ENCODE measurements at places on chromosomes 12 and 14.
A peak's percentile ranks its signal among the peaks of the same experiment; 100 is the strongest.

GRCh38 chr14:72847721-72848120, 46.2 kb downstream of the DPF3 start:
- no peak for DNase-seq

DNA sequence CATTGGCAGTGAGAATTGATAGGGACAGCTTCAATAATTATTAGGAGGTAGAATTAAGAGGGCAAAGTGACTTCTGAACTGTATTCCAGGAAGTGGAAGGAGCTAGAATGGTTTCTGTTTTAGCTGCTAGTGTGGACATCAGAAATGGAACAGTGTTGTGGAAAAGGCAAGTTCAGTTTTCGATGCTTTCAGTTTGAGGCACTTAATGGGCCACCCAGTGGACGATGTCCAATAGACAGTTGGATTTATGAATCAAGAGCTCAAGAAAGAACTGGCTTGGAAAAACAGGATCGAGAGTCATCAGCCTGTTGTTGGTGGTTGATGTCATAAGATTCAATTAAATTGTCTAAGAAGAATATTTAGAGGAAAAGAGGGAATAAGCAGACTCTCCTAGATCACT, 136.3 kb downstream of the DYRK2 start:
- DNase-seq, result no peak

- no peak for DNase-seq
Observed at GRCh38 chr12:58995666-58996363, 75.5 kb upstream of the LRIG3 start.

- DNase-seq, result no peak
Observed at GRCh38 chr12:68259318-68259940, 6.0 kb upstream of the IL22 start.

GRCh38 chr14:86083616-86084015, 553.7 kb downstream of the FLRT2 start:
- DNase-seq, result no peak

- DNase-seq, result no peak
Observed at GRCh38 chr14:102955636-102956408, 33.4 kb downstream of the AMN start.

DNA sequence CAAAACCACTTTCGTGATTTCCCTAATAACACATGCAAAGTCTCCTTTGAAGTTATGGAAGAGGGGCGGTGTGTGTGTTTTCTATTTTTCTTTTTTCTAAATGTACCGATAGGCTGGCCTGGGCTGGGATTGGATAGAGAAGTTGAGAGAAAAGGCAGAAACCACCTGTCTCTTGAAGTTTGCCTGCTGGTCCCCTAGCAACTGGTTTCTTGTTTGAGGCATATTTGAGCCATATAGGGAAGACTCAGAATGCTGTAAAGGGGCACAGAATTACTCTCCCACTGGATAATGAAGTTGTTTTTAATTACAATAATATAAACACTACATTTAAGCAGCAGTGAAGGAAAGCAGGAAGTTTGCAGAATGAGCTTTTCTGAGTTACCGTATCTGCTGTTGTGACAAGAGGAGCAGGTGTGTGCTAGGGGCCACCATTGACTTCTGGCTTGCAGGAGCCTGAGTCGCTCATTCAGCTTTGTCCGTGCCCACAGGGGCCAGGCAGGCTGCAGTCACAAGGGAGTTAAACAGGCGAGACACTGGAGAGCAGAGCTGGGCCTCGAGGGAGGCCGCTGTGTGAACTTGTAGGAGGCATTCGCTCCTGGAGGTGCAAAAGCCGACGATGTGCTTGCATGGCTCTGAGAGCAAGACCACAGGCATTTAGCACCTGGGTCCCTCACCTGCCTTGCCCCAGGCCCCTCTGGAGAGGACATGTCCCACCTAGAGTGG, 173.8 kb upstream of the RGS6 start:
- DNase-seq, result no peak

DNA sequence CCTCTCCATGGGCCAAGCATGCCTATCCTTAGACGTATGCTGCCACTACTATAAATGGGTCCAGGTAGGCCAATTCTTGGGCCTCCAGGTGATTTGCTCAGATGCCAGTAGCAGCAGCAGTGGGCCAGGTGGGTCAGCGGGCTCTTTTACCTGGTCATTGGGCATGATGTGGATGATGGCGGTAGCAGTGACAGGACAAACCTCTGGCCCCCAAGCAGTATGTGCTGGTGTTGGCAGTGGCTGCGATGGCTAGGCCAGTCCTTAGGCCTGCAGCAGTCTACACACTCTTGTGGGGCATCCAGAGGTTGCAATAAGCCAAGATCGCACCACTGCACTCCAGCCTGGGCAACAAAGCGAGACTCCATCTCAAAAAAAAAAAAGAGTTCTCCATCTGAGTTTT, 19.1 kb upstream of the VASH1 start:
- DNase-seq, result no peak

DNA sequence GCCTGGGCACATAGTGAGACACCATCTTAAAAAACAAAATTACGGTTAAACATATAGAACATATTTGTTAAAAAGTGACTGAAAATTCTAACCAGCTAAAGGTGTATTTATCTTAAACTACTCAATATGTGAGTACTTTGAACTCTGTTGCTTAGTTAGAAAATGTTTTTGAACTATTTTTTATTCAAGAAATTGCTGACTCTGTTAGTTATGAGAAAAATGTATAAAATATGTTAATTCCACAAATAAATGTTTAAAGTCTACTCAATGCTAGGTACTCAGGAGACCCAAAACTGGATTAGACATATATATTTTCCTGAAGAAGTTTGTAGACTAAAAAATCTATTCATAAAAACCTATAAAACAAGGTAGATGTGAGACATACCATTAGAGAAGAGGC, 23.0 kb upstream of the GPR33 start:
- no peak for DNase-seq

- peak; percentile 98 for DNase-seq
Observed at GRCh38 chr12:52069327-52070184, at the start of gene ATG101. Gene ATG101 (plus strand): TSS chr12:52069978. CDS start chr12:52073651, 3,673 bp downstream.

- DNase-seq, result no peak
Observed at GRCh38 chr12:93361151-93361919, 16.4 kb upstream of the NUDT4 start.

- no peak for DNase-seq
Observed at GRCh38 chr12:64760808-64761573, 1.8 kb upstream of the GNS start.

DNA sequence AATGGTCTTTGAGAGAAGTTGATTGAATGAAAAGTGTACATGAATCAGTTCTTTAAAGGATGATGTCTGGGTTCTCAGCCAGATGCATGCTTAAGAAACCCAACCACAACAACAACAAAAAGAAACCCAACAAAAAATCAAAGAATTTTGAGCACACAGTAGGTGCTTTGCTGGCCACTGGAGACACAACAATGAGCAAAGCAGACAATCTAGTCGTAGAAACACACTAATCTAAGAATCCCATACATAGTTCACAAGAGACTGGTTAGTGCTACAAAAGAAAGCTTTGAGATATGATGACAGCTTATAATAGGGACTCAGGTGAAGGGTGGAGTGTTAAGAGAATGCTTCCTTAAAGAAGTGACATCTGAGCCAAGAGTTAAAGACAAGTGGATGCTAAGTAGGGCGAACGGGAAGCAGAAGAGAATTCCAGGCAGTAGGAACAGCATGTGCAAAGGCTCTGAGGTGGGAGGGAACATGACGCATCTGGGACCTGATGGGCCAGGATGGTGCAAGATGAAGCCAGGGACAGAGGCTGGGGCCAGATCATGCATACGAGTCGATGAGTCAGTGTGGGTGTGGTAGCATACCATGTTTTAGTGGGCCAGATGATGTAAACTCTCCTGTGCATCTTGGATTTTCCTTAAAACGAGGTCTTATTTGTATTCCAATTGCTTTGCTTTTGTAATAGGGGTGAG, 4.6 kb upstream of the HIP1R start:
- DNase-seq, result no peak

DNA sequence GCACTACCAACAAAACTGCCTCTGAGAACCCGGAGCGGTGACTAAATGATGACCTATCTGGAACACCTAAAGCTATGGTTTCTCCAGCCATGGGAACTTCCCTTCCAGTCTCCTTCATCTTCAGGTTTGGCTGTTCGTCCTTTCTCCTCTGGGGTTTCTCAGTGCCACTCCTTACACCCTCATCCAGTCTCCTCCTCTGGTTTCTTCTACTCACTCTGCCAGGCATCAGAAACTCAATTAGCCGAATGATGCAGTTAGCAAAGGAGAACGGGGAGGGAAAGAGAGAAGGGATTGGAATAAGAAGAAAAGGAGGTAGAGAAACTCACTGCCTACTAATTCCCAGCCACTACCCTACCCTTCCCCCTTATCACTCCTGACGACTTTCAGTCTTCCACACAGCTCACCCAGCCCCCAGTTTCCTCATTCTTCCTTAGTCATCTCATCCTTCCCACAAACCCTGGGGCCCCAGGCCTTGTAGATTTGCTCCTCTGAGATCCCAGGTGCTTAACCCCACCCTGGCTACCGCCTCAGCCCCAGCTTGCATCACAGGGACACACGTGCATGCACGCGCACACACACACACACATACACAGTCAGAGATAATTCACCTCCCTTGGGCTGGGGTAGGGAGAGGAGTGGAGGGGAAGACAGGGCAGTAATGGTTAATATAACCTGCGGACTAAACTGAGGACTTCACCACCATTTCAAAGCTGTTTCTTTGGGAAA, 13.0 kb downstream of the FGD6 start:
- no peak for DNase-seq

GRCh38 chr12:5733136-5733755, 211.8 kb downstream of the ANO2 start:
- DNase-seq, result no peak

DNA sequence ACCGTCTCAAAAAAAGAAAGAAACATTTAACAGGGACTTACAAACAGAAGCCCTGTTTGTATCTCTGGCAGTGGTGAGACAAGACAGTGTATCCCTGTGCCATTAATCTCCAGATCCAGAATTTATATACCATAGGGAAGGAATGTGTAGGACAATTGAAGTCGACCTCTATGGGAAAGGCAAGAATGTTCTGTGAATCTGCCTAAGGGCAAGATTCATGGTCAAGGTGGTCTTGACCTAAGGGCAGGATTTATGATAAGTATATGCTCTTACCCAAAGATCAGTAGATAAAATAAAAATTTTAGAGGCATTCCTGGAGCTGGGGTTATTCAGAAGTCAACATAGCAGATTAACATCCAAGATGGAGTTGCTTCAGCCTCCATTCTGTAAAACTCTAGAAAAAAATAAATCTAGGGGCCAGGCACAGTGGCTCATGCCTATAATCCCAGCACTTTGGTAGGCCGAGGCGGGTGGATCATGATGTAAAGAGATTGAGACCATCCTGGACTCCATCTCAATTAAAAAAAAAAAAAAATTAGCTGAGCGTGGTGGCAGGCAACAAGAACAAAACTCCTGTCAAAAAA, 21.0 kb upstream of the SP1 start:
- DNase-seq, result no peak

DNA sequence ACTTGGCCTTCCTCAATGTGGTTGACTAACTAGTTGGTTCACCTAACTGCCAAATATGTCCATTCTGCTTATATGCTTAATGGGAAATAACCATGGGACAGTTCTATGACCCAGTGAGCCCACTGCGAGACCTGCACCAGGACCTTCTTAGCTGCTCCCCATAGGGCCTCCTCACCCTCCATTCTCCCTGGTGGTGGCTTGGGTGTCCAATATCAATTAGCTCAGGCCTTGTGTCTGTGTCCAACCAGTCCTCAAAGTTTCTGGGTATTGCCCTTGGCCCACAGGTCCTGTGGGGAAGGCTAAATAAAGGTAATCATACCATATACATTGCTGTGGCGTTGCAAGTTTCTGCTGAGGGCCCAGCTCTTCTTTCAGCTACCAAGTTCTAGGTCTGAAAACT, 228.2 kb downstream of the PCNX1 start:
- DNase-seq, result no peak

DNA sequence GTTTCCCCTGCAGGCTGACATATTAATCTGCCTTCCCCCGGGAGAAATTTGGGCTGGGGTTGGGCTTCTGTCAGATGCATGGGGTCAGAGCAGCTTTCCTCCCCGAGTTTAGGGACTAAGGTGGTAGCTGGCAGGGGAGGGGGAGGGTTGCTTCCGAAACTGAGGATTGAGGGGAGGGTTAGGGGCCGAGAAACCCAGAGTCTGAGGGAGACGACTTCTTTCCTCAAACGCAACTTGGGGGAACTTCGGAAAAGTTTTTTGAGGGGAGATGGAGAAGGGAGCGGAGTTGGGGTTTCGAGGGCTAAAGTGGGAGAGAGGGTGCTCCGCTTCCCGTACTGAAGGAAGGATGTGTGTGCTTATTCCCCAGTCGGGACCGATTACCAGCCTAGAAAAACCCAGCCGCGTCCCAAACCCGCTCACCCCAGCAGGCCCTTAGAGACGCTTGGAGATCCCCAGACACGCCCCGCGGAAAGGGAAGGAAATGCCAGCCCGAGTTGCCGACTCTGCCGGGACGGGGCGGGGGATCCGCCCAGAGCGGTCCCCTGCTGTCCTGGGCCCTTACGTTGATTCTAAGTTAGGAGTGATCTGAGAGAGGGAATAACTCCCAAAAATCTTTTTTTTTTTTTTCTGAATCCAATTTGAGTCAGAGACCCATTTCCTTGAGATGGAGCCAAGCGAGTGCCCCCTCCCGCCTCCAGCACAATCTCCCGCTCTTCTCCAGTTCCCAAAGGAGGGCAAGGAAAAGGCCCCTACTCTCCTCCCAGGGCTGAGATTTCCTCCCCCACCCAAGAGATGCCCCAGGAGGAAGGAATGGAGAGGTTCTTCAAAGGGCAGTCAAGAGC, 61.9 kb downstream of the SMUG1 start:
- DNase-seq, result no peak

GRCh38 chr12:8661016-8661415, 1.6 kb downstream of the MFAP5 start:
- DNase-seq, result no peak

- DNase-seq, result no peak
Observed at GRCh38 chr12:69238589-69239351, 599 bp upstream of the CPSF6 start.

GRCh38 chr12:89140602-89141238, 211.6 kb downstream of the DUSP6 start:
- no peak for DNase-seq

- no peak for DNase-seq
Observed at GRCh38 chr14:77053046-77053841, 24.7 kb upstream of the IRF2BPL start.

DNA sequence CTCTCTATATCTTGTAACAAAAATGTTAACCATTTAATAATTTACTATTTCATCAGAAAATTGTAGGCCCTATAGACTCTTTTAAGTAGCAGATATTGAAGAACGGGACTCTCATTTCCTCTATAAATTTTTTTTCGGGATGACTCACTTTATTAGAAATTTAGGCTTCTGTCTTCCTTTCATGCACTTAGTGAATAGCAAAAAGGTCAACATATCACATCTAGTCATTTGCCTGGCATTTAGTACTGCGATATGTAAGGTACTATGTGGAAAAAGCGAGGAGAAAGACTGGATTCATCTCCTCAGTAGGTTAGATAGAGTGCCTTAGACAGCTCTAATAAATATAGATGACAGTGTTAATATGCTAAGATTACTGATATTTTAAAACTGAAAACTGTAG, 166.3 kb upstream of the PTPRQ start:
- no peak for DNase-seq

GRCh38 chr14:89401241-89401640, 15.8 kb downstream of the FOXN3 start:
- DNase-seq, result no peak

Measured in NCI-H1417 (cell line).